ENCODE measurements at places on chromosomes 5 and 9.

GRCh38 chr5:42881416-42882117, 69.9 kb upstream of the SELENOP start:
- DNase-seq, result no peak

DNA sequence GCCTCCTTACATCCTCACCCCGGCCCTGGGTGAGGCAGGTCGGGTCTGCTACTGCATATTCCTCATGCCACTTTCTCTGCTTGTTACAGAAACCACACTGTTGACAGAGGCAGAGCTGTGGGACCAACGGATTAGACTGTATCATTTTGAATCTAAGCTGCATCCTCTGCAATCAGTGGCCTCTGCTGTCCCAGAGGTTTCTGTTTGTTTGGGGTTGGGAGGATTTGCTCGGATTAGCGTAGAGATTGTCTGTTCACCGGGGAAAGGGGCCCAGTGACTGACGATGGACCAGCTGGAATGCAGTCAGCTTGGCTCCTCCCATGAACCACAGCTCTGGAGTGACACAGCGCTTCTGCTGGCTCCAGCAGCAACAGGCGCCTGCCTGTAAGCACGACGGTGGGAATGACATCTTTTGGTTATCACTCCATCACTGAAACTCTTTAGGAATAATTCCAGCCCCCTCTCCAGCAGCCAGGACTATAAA, 37.3 kb upstream of the ADRA1B start:
- peak; percentile 73 for DNase-seq

DNA sequence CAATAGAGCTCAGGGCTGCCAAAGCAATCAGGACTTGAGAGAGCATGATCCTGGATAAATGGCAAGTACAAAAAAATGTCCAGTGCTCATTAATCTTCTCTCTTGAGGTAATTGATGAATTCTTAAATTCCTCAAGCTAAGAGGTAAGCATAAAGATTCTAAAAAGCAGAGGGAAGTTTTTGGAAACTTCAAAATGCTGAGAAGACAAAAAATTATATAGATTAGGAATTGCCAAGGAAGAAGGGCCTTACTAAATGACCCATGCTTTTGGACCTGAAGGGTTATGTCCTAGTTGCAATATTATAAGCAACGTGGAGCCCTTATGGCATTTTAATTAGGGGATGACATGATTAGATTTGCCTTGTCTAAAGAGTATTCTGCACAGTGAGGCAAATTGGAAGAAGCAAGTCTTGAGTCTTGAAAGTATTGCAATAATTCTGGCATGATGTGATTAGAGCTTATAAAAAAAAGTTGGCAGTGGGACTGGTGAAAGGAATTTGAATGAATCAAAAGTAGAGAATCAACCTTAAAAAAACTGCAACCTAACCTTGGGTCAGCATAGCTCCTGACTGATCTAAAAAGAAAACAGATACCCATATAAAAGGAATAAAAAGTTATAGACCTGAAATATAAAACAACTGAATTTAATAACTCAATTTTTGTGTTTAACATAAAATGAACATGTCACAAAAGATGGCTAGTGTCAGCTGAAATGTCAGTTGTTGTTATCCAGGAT, 323.8 kb upstream of the ARRDC3 start:
- DNase-seq, result no peak

GRCh38 chr9:127608104-127608966, 3.7 kb upstream of the STXBP1 start:
- DNase-seq, result peak; percentile 97

DNA sequence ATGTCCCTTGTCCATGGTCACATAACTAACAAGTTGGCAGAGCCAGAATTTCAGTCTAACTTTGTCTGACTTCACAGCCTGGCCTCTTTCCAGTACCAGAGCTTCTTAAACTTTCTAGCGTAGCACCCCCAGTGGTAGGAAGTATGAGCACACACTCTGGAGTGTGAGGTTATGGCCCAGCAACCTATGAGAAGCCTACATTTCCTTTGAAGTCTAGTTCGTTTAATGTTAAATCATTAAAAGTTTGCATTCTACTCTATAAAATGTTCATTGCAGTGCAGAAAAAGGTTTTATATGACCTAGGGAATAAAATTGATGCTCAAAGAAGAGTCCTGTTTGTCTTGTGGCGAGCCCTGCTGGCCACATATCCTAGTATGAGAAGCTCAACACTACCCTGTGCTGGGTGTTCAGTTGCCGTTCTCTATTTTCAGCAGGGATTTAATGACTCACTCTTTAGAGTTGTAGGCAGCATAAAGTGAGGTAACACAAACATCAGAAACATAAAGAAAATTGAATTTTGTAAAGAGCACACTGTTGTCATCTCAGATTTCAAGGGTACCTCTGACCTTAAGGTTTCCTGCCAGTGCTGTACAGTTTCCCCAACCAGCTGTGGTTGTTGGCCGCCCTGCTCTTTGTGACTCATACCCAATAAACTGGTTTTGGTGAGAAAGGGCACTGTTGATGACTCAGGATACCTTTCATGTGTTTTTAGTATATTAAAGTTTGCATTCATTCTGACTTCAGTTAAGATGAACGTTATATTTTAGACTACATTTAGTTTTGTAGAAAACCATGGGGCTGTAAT, 14.3 kb downstream of the MCCC2 start:
- DNase-seq, result no peak

- peak; percentile 26 for DNase-seq
Observed at GRCh38 chr9:13513716-13514444, 234.4 kb upstream of the MPDZ start.

DNA sequence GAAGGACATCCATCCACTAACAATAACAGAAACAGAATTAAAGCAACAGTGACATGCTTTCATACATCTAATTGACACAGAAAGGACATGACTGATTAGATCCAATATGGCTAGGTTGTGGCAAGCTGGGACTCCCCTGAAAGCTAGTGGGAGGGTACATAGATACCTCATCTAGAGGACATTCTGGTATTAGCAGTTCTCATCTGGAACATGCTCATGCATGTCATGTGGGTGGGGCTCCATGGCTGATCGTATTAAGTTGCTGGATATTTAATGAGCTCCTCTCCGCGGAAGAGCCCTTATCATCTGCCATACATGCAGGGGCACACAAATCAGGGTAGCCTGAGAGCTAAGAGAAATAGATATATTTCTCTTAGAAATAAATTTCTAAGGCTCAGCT, 358.9 kb downstream of the ICE1 start:
- DNase-seq, result no peak

- no peak for DNase-seq
Observed at GRCh38 chr9:120481248-120481647, 98.7 kb downstream of the CDK5RAP2 start.

DNA sequence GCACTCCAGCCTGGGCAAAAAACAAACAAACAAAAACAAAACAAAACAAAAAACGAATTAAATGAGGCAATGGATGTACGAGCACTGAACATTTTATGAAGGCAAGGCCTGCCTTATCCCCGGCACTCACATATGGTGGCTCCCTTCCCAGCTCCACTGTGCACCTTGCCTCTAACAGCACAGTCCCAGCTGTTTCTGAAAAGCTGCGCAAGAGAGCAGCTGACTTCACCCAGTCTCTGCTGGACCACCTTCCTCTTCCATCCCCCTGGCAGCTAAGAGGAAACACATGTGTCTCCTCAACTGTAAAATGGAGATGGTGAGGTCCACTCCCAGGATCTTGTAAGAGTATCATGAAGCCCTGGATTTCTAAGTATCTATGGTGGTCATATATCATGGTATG, 100.7 kb downstream of the KLF4 start:
- no peak for DNase-seq

GRCh38 chr5:88695931-88696330, 187.1 kb downstream of the MEF2C start:
- DNase-seq, result peak; percentile 50

DNA sequence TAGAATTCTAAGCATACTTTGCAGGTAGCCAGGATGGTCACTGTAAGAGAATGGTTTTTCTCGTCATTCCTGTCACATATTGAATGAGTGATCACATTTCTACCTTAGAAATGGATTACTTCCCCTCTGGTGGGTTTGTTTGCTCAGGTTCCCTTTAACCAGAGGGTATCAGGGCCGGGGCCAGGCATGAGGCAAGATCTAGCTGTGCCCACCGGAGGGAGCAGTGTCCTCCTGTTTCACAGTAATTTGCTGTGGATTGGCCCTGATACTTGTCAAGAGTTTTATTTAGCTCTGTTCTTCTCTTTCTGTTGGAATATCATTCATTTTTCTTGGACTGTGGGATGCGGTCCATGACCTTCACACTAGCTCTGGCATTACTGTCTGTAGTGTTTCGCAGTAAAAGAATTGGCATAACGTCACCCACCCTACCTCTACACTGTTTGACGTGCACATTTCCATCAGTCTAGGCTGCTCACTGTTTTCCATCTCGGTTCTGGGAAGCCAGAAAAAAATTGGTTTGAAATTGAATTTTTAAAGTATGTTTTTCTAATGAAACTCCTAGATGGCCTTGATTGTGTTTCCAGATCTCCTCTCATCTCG, 42.4 kb upstream of the ZBED3 start:
- no peak for DNase-seq

GRCh38 chr5:9363026-9363425, 182.8 kb downstream of the SEMA5A start:
- DNase-seq, result no peak

DNA sequence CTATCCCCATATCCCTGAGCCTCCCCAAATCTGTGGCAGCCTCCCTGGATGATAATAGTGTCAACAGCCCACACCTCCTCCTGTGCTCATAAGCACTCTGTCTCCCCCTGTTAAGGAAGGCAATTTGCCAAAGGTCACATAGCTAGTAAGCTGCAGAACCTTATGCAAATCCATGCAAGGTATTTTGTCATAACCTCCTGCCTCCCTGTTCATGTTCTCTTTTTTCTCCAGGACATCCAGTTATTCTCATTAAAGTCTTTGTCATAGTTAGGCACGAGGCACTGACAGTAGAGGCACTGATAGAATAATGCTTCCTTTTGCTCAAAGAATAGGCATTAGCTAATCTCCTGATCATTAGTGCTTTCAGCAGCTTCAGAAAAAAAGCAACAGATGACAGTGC, 10.2 kb upstream of the AUH start:
- no peak for DNase-seq

GRCh38 chr5:132271251-132272246, 14.1 kb downstream of the PDLIM4 start:
- DNase-seq, result no peak

DNA sequence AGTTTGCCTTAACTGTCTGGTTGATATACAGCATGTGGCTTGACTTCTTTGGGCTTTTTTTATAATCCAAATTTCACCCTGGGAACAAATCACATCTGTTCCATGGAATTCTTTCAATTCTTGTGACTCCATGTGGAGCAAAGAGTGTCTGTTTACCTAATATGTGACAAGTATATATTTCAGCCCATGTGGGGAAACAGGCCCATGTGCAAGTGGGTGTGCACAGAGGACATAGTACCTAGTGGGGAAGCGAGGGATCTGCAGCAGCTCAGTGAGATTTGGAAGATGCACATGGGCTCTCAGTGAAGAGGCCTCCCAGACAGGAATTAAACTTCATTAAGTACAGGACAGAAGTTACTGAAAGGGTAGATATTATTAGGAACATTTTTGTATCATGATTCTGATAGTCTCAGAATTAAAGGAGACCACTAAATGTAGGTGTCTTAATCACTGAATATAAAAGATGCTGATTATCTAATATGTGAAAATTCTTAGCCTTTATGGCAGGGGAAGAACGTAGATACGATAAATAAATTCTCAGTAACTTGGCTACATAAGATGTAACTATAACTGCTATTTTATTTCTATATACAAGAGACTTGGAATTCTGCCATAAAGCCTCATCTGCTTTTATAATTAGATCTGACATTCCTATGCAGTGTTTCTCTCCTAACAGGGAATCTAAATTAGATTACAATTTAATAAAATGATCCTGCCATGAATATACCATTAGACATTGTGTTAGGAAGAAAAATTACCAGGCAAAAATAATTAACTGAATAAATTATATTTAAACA, 181.2 kb downstream of the SLC12A2 start:
- DNase-seq, result no peak

DNA sequence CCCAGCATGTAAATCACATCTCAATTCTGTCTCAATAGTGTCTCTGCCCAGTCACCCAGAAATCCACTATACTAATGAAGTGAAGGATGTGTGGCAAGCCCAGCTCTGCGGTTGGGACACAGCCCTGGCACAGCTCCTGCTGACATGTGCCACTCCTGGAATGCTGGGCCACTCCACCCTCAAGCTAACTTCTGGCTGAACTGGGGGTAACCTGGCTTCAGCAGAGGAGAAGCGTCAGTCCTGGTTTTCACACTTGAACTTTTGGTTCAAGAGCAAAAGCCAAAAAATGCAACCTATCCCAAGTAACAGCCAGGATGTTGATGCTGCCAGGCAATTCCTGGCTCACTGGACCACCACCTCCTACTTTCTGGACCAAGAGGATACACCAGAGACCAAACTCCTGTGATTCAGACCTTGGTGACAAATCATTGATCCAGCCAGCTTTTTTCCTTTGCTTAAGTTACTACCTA, 86.4 kb downstream of the ARRDC3 start:
- peak; percentile 26 for DNase-seq

Data from spinal cord (tissue), 10 donors.